ENCODE measurements at places on chromosomes 3 and 15.
A peak's percentile ranks its signal among the peaks of the same experiment; 100 is the strongest.

DNA sequence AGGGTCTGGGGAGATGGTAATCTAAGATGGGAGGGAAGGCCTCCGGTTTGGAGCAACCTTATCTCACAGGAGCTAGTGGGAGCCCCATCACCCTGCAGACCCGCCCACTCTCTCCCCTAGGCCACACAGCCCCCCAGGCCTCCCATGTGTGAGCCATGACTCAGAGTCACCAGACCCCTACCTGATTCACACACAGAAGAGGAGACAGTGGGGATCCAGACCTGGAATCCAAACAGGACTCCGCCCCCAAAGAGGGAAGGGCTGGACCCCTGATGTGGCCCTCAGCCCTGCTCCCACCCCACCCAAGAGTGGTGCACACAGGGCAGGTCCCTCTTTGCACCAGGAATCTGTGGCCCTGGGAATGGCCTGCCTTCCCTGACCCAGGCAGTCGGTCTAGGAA, 97.4 kb downstream of the ADCY5 start:
- no peak for DNase-seq

DNA sequence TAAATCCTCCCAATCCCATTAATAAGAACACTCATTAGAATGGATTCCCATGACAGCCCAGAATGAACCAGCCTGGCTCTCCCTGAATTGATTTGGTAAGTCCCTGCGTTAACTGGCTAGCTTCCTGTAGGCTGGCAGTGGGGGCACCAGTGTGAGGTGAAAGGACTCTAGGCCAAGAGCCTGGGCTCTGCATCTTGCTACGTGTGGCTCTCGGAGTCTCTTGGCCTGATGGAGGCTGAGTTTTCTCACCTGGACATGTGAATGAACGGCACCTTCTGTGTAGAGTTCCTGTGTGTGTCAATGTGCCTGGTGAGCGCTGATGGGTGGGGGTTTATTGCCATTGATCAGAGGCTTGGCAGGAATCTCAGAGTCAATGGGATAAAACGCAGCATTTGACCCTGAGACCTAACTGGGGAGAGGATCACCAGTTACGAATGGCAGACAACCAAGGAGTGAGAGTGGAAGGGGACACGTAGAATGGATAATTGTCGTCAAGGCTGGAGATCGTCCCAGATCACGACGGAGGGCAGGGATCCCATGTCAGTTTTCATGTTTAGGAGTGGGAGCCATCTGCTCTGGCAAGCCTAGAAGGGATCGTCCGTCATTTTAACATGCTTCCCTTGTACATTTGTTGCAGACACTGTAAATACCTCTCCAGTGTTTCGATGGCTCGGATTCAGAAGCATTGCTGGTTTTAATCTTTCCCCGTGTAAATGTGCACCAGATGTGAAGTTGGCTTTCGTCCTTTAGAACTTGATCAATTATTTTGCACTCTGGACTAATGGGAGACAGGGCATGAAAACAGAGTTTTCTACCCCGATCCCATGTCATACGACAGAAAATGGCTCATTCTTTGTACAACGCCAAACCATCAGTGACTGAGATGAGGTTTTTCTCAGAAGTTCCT, 9.0 kb upstream of the KLF13 start:
- DNase-seq = no peak

DNA sequence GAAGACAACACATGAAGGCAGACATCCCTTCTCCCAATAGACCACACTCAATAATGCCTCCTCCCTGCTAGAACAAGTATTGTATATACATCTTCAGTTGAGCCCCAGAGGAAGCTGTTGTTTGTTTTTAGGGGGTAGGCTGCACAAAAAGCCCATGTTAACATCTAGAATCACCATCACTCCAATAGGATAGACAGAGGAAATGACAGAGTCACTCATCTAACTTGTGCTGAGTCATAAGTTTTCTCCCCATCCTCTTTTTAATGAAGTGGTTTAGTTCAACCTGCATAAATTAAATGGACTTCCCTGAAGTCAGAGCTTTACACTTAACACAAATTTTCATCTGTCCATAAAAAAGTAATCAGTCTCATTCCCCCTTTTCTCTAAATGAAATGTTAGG, 122.9 kb upstream of the SPATA12 start:
- DNase-seq = no peak

GRCh38 chr3:120780977-120781376, 38.4 kb downstream of the GTF2E1 start:
- no peak for DNase-seq

- no peak for DNase-seq
Measured at GRCh38 chr3:177641206-177641605, 443.9 kb upstream of the TBL1XR1 start.

DNA sequence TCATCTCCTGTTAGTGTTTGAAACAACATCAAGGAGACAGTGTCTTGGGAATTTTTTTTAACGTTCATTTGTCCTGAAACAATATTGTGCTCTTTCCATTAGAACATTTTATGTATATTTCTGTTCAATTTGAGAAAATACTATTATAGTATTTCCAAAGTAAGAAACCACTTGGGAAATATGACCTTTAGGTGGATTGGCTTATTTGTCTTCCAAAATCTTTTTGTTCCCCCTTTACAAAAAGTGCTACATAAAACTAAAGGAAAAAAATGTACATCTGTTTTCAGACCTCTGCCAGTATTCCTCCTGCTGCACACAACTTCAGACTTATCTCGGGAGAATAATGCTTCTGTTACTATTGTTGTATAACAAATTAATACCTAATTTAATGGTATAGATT, 165.9 kb upstream of the AGTR1 start:
- no peak for DNase-seq

DNA sequence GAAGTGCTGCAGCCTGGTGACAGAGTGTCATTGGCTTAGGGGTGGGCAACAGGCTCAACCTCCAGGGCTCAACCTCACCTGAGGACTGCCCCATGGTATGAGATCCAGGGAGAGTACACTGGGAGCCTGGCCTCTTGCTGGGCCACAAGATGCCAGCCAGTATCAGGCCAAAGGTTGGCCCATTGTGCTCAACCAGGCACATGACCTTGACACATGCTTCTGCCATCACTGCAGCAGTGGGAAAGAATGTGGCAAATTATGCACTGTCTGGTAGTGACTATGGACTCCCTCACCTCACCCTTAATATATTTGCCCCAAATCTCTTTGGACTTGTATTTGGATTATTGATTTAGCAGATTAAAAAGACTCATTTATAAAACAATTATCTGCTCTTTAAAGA, 233.9 kb upstream of the GOLGA6L4 start:
- no peak for DNase-seq

- peak; percentile 69 for DNase-seq
Measured at GRCh38 chr15:37891766-37892368, 42.6 kb upstream of the TMCO5A start.

DNA sequence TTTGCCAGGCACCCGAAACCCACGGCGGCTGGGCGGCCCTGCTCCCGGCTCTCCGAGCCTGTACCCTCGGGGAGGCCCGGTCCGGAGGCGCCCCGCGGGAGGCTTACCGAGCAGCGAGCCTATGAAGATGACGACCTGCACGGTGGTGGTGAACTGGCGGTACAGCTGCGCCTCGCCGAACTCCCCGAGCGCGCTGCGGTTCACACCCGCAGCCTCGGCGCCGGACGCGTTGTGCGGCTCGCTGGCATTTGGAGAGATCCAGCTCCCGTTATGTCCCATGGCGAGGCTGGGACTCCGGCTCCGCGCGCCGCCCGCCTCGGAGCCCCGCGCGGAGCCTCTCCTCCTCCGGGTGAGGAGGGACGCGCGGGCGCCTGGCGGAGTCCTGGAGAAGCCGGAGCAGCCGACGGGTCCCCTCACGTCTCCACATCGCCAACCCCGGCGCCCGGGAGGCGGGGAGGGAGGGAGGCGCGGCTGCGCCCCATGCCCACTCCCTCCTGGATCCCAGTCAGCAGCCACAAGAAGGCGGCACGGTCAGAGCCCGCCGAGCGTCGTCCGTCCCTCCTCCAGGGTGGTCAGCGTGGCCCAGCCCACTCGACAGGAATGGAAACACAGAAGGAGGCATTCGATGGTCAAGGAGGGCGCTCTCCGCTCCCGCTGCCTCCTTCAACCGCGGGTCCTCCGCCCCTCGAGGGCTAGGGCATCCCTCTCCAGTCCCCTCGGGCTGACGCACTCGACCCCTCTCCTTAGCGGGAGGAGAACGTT, at the start of gene GPR176:
GPR176 (minus strand) TSS at position 519 of the 762 bp plus-strand sequence; CDS start at position 279, 240 bp downstream.
- DNase-seq = peak; percentile 36

DNA sequence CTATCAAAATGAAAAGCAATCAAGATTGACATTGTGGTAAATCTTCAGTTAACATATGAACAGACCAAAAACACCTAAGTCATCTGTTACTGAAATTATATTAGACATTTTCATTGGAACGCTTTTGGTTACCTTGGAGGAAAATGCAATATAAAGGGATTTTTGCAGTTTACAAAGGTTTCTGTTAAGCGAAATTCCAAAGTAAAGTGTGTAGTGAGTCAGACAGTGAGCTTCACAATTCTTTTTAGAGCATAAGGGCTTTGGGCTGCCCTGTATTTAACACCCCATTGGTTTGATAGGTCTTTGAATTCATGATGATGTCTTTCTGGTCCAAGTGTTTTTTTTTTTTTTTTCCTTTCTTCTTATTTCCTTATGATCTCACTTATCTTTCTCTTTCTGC, 462.8 kb downstream of the EDEM1 start:
- no peak for DNase-seq

DNA sequence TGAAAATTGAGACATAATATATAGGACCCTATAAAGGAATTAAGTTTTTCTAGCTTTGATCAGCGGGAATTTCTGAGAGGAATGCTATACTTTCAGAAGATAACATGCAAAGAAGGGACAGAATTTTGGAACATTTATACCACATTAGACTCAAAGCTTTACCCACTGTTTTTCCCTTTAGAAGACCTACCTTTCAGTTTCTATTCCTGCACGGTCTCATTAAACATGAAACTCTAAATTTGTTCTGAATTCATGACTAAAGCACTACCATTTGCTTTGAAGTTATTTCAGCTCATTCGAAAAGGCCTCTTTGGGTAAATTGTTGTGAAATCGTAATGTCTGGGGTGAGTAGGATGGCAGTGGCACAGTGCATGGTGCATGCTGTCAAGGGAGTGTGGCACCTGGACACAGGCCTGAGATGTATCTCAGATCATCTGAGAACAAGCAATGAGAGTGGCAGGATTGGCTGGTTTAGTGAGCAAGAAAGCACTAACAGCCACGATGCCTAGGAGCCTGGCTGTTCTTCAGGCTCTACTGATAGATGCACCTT, 42.5 kb downstream of the CHCHD4 start:
- DNase-seq = no peak

DNA sequence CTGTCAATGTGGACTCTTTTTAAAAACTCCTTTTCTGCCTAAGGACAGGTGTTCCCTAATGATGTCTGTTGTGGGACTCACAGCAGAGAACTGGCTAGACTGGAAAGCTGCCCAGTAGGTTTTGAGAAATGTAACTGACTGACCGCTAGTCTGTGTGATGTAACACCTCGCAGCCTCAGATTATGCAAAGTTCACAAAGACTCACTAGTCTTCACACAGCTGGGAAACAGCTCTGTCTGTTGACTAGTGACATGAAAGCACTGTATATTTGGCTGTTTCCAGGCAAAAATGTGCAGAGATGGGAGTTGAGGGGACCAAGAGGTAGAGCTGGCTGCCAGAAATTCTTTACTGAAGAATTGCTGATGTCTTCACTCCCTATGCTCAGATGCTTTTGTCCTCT, 10.3 kb downstream of the PDZRN3 start:
- no peak for DNase-seq

DNA sequence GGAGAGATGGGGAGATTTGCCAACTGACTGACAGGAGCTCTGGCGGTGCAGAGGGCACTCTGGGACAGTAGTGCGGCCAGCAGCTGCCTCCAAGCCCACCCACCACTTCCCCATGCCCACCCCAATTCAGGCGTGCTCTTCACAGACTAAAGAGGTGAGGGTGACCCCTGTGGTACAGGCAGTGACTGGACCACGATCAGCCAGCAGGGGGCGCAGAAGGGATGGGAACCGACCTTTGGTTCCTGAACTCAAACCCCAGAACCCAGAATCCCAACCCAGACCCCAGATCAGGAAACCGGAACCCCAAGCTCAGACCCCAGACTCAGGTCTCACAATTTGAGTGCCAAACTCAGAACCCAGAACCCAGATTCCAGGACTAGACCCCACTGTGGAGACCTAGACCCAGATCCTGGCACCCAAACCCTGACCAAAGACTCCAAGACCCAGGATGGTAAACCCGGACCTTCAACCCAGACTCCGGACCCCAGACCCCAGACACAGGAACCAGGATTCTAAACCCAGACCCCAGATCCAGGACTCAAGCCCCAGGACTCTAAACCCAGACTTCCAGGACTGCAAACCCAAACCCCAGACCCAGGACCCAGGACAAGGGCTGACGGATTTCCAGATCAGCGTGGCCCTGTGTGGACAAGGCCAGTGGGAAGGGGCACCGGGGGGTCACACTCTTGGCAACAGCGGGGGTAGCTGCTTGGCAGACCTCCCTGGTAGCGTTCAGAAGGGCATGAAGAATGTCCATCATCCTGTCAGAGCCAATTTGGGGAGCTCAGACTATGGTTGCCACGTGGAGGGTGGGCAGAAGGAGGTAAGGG, 3.7 kb upstream of the MYL3 start:
- peak; percentile 87 for DNase-seq

DNA sequence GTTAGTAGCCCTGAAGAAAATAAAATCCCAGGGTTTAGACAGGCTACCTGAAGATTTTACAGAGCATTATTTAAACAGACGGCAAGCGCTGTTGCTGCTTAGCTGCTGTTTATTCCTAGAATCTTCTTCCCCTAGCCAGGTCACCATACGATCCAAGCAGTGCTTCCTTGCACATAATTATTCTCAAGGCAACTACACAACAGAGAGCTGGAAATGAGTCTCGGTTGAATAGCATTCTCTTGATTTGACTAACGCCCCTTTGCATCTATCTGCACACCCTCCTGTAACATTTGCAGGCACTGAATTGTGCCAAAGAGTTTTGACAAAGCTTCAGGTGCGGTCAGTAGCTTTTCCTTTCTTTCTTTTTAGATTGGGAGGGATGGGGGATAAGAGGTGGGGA, 564.4 kb downstream of the TBL1XR1 start:
- DNase-seq = no peak

GRCh38 chr15:68299436-68299835, 21.9 kb downstream of the FEM1B start:
- no peak for DNase-seq

DNA sequence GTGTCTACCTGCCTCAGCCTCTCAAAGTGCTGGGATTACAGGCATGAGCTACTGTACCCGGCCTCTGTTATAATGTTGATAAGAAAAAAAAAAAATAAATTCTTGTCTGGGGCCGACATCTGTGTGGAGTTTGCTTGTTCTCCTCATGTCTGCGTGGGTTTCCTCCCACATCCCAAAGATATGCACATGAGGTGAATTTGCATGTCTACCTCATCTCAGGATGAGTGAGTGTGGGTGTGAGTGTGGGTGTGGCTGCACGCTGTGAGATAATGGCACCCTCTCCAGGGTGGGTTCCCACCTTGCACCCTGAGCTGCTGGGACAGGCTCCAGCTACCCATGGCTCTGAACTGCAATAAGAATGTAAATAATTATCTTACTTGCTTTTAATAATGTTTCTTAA, 25.9 kb upstream of the UACA start:
- peak; percentile 57 for DNase-seq

GRCh38 chr3:103752986-103753385, 1318.2 kb downstream of the ZPLD1 start:
- DNase-seq = no peak

Data from hematopoietic multipotent progenitor cell treated with erythropoietin and hydrocortisone succinate and interleukin-3 and kit ligand, for 6 days (in vitro differentiated cells).